ENCODE measurements at places on chromosomes 13 and 19.
A peak's percentile ranks its signal among the peaks of the same experiment; 100 is the strongest.

- DNase-seq, result no peak
Observed at GRCh38 chr13:111395511-111396393, 75.3 kb downstream of the TEX29 start.

- DNase-seq, result no peak
Observed at GRCh38 chr19:47430041-47430802, 10.9 kb upstream of the MEIS3 start.

DNA sequence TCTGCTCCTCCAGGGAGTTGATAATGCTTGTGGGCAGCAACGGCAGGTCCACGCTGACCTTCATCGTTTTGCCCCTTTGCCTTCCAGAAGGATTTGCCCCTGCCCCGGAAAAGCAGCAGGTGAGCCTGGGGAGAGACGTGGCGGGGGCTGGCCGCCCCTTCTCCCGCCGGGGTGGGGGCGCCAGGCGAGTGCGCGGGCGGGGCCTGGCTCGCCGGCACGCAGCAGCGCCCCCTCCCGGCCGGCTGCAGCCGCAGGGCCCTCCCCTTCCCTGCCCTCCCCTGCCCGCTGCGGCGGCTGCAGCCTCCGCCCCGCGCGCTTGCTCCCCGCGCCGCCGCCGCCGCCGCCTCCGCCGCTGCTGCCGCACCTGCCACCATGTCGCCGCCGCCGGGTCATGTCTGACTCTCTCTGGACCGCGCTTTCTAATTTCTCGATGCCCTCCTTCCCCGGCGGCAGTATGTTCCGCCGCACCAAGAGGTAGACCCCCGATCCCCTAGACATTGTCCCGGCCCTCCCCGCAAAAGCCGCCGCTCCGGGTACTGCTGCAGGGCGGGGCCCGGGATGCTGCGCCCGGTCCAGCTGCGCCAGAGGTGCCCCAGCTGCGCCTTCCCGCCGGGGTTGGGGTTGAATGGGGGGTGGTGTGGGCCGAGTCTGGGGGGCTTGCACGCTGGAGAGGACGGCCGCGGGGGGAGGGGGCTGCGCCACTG is at the start of gene MAST1:
Gene MAST1 (plus strand): TSS at position 334 of the 704 bp plus-strand sequence. CDS start 58 bp downstream, at position 392.
- no peak for DNase-seq

GRCh38 chr13:56986121-56986520 is 154.6 kb upstream of the PRR20A start:
- DNase-seq, result no peak

GRCh38 chr19:8001995-8002849 is 3.2 kb downstream of the ELAVL1 start:
- DNase-seq, result peak; percentile 39

GRCh38 chr19:35100588-35101533 is 14.8 kb upstream of the FXYD3 start:
- no peak for DNase-seq

DNA sequence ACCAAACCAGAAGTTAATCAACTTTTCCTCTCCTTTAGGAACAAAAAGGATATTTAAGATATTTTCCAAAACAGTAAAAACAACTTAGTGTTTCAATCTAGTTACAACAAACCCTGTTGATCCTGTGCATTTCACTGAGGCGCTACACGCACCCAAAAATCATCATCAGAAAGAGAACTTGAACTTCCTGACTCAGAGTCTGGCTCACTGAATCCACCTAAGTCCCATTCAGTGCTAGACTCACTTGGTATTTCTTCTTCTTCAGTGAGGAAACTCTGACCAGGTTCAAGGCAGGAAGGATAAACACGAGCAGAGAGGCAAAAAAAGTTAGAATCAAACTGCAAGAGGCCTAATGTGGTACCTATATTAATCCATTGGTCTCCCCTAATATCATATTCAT is 2.2 kb downstream of the KBTBD6 start:
- DNase-seq, result no peak

DNA sequence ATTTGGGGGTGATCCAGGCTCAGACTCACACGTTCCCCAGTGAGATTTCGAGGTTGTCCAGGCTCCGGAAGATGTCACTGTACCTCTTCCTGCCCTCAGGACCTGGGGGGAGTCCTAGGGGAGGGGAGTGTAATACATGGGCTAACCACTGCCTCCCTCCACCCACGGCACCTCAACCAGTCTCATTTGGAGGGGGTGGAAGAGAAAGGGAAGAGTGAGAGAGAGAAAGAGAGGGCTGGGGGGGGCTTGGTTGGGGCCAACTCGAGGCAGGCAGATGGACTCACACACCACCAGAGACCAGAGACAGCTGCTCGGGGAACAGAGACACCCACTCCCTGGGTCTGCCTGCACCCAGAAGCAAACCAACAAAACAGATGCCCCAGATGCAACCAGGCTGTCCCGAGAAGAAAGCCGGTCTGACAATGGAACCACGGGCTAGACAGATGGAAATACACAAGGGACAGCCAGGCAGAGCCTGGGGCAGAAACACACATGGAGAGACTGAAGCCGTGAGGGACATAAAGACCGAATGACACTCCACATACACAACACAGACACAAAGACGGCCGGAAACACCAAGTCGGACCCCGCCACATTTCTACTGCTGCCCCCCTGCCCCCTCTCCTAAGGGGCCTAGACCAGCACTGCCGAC is 825 bp downstream of the GMIP start:
- no peak for DNase-seq

- no peak for DNase-seq
Observed at GRCh38 chr13:109593230-109593629, 193.2 kb downstream of the IRS2 start.

DNA sequence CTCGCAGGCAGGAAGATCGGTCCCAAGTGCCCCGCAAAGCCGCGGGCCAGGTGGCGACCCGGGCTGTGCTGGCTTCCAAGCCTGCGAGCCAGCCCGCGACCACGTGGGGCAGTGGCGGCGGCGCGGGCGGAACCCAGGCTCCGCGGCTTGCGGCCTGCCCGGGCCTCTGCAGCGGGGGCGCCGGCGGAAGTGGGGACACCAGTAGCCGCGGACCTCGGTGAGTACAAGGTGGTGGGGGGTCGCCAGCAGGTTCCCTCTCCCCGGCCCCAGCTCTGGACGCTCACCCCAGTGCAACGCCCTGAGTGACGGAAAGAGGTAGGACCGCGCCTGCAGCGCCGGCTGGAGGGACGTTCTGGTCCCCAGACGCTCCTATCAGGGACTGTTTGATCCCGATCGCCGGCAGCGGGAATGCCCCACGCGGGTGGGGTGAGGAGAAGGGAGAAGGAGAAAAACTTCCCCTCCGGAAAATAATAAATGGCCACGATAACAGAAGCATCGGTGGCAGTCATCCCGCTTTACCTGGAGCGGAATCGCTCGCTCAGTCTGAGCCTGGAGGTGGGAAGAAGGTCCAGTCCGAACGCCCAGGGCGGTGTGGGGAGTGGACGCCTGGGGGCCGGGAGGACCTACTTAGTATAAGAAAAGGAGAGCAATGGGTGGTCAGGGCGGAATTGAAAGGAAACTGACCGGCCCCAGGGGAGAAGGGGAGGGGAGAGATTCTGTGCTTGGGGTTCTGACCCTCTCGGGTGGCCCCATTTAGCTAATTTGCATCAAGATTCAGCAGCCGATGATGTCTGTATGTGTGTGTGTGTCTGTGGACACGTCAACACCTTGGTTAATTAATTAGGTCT is at the start of gene GEMIN7:
Gene GEMIN7 (plus strand): TSS at position 198 of the 848 bp plus-strand sequence. CDS start 10,855 bp downstream, outside the sequence.
- DNase-seq, result peak; percentile 55

DNA sequence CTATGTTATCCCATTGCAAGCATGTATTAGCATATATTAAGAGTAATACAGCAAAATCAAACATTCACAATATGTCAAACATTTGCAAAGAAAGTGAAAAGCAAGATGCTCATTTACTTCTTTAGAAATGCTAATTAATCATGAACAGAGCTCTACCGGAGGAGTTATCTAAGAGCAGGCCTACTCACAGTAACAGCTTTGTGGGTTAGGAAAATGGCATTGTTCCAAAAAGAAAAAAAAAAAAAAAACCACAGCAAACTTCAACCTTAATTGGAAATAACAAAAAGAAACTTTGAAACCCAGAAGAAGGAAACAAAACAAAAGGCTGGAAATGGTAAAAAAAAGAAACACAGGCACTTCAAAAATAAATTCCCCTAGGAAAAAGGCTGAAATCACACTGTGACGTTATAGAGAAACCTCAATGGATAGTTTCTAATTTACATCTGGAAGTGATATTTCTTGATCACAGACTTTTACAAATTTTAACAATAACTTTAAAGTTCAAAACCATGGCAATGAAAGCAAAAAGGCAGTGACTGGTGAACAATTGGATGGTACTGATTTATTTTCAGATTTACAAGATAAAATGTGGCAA is 1236.8 kb upstream of the SPRY2 start:
- no peak for DNase-seq

DNA sequence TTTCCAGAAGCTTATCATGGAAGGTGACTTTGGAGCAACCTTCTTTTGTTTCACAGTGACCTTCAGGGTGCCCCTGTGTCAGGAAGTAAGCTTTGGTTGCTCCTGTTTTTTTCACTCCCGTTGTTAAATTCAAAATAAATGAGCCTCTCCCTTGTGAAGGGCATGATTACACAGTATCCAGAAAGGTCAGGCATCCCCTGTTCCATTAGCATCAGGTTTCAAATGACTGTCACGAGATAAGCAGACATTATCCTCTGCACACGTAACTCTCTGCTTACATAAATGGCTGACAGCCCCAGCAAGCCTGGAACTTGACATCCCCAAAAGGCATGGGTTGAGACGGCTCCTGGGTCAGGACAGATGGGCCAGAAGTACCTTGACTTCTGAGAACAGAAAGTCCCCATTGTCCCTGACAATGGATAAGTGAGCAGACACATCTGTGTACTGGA is 52.0 kb downstream of the RAB20 start:
- no peak for DNase-seq

- DNase-seq, result no peak
Observed at GRCh38 chr13:89827552-89827951, 1519.9 kb upstream of the MIR17HG start.

GRCh38 chr19:19405971-19406877 is 749 bp downstream of the GATAD2A start:
- DNase-seq, result peak; percentile 42

DNA sequence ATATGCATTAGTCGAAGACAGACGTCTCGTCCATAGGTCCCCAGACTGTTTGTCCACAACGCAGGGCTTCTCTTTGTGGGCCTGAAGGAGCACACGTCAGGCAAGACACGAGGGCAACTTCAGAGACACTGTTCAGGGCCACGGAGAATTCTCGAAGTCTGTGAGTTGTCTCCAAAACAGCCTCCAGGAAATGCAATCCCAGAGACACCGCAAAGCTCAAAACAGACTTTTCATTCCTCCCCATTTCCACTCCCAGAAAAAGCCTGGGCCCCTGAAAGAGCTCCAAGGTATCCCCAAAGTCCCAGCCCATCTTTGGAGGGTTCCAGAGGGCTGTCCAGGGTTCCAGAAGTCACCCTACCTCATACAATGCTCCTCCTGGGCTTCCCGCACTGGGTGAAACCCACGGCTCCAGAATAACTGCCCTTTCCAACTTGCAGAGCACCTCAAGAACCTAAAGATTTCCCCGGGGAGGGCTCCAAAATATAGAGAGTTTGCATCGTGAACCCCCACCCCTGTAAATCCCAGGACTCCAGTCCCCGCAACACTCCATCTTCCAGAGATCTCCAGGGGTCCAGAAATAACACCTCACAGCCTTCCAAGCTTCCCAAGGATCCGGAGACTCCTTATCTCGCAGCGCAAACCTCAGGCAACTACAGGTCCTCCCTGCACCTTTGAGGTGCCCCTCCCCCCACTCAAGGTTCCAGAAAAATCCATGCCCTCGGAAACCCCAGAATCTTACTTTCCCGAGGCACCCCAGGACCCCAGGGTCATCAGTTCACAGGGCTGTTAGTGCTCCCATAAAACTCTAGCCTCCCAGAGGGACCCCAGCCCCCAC is 687 bp upstream of the FTL start:
- no peak for DNase-seq

DNA sequence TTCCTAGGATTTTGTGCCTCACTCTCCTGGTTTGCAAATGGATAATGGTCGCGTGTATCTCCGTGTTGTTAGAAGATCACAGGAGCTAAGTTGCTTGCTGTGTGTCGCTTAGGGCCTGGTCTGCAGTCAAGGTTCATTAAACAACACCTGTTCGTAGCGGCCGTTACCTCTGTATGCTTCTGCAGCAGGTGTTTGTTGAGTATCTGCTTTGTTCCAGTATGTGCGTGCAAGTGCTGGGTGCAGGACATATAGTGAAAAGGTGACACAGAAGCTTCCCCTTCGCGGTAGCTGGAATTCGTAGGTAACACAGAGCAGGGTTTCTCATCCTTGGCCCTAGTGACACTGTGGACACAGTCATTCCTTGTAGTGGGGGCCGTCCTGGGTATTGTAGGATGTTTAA is 5.4 kb downstream of the MED25 start:
- DNase-seq, result no peak

GRCh38 chr19:42199440-42200115 is 17.9 kb downstream of the DEDD2 start:
- DNase-seq, result no peak

DNA sequence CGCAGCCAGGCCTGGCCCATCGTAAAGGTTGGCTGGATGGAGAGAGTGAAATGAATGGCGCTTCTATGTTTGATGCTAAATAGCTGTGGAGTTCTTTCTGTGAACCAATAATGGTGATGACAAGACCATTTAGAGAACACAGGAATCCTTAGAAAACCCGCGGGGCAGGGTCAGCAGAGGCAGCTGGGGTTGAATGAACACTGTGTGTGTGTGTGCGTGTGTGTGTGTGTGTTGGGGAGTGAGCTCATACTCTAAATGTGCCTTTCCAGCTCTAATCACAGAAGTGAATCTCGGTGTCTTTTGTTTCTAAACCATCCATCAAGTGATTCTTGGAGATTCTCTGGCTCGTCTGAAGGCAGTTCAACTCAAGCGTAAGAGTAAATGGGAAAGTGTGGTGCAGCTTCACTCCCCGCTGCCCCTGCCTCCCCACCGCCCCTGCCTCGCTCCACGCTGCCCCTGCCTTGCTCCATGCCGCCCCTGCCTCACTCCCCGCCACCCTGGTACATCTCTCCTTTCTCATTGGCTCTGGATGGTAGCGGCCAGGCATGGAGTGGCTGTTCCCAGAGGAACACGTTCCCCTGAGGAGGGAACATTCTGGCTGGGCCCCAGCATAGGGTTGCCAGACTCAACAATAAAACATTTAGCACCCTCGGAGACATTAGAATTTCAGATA is 21.2 kb downstream of the TMPRSS9 start:
- no peak for DNase-seq

- no peak for DNase-seq
Observed at GRCh38 chr19:16012552-16012951, 63.7 kb upstream of the TPM4 start.

- no peak for DNase-seq
Observed at GRCh38 chr19:54444737-54445136, 4.3 kb upstream of the LENG8 start.

- DNase-seq, result no peak
Observed at GRCh38 chr13:59364641-59365085, 799.1 kb downstream of the DIAPH3 start.

DNA sequence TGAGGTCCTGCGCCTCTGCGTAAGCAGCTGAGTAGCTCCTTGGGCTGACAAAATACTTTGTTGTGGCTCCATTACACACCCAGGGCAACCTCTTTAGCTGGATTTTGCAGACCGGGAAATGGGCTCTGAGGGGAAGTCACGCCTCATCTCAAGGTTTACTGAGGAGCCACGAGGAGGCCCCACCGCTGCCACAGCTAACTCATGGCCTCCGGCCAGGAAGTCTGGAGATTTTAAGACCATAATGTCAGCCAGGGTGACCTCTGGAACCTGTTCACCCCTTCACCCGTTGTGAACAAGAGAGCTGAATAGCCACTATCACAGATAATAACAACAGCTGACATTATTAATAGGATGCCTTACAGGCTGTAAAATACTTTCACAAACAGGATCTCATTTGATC is 351.3 kb upstream of the TMTC4 start:
- no peak for DNase-seq

GRCh38 chr19:17758515-17758914 is 7.2 kb downstream of the FCHO1 start:
- no peak for DNase-seq
